ENCODE measurements at places on chromosomes 5 and 9.

GRCh38 chr5:10485142-10485795, 43.6 kb downstream of the ROPN1L start:
- DNase-seq, result peak; percentile 79

DNA sequence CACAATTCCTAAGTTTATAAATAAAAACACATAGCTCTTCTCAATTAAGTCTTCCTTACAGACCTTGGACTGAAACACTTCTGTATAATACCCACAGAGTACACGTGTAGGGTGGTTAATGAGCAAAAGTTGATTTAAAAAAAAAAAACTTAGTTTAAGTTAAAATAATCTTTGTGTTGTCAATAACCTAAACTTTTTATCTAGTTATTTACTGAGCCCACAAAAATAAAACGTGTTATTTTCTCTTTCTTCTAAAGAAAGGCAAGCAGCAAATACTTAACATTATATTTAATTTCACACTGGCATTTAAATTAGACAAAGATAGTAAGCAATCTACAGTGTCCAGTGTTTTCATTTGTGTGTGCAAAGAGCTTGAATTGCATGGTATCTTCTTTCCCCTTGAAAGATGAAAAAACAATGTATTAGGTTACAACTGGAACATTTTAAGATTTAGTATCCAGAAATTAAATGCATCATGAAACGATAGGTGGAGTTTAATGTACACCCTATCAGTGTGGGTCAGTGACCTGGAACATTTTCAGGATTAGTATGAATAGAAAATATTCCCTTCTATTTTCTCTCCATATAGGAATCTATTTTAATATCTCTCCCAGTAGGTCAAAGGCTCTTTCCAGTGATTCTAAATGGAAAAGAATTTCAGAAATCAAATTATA, 1014.8 kb downstream of the NR2F1-AS1 start:
- peak; percentile 31 for DNase-seq

GRCh38 chr5:132962429-132963021, 909 bp downstream of the AFF4 start:
- DNase-seq, result peak; percentile 79

GRCh38 chr5:39588179-39588578, 163.4 kb upstream of the DAB2 start:
- no peak for DNase-seq

DNA sequence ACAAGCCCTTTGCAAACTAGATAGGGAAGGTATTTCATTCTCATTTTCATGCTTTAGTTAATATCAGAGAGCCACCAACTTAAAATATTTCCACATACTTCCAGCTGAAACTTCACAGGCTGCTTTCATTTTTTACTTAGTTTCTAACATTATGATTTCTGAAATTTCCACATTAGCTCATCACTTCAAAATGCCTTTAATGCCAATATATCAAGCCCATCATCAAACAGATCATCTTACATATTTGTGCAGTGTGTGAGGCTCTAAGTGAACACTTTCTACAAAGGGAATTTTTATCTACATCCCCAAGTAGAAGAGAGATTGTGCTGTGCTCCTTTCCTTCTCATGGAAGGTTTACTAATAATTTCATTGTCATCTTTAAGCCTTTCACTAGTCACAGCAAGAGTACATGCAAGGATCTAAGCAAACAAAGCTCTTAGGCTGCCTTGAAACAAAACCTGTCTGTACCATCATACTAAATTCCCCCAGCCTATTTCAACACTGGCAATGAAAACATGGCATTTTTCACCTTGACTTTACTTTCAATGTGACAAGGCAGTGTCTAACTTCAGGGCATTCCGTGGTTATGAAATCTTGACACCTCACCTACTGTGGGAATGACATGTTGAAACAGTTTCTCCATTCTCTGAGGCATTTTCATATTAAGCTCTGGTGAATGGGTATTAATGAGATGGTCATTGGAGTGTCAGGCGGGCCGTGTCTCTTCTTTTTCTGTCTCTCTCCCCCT, 45.4 kb downstream of the PPP2R2B start:
- DNase-seq, result no peak

- DNase-seq, result peak; percentile 20
Observed at GRCh38 chr9:91693226-91693625, 256.8 kb downstream of the ROR2 start.

GRCh38 chr5:15646371-15646770, 146.4 kb downstream of the FBXL7 start:
- DNase-seq, result no peak

DNA sequence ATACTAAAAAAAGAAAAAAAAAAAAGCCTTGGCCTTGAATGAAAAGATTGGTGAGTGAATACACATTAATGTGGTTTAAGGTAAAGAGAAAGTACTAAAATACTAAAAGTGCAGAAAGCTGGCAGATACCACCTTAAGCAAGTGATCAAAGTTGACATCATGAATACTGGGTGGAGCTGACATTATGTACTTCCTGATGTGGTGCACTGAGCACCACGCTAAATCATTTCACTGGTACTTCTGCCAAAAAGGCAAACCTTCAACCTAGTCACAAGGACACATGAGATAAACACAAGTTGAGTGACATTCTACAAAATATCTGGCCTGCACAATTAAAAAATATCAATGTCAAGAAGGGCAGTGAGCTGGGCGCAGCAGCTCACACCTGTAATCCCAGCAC, 33.8 kb upstream of the PANK3 start:
- DNase-seq, result no peak

DNA sequence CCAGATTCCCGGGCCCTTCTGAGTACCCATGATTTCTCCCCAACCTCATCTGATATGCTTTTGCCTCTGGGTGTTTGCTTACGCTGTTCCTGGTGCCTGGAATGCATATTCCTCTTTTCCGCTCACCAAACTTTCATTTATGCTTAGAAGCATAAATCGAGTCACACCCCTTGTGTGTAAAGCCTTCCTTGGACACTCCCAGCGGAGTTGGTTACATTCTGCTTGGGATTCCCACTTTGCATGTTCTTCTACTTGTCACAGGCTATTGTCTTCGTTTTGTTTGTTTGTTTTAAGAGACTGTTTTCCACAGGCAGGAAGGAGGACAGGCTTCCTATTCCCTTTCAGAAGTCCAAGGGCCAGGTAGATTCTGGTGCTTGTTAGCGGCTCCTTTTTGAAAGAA, 76.5 kb downstream of the SEC61B start:
- DNase-seq, result no peak

DNA sequence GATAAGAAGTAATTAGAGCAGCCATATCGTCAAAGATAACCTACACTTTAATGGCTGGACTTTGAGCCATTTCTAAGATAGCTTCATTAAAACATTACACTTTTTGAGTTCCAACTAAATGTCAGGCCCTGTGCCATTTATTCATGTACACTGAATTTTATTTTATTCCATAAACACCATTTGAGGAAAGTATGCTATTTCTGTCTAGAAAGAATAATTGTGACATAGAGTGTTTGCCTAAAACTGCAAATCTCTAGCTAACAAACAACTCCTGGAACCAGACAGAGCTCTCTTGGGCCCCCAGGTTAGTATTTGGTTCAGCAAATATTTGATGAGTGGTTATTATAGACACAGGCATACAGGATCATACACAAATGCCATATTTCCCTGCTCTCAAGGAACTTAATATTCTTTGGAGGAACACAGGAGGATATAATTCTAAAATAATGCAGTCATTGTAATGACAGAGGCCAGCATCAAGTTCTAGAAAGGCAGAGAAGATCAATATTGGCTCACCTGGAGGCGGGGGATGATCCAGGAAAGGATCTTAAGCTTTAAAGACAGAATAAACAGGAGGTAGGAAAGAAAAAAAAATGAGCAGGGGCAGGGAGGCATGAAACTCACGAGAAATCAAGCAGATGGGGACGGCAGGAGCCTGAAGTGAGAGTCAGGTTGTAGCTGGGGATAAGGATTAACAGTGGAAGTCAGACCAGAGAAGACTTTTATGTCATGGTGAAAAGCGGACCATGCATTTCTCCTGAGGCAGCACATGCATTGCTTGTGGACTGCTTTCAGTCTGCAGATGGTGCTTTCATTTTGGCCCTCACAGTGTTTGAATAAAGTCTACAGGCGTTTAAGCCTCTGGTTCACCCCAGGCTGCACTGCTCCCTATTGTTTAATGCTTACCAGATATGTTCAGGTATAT, 127.7 kb downstream of the GCNT1 start:
- DNase-seq, result peak; percentile 94

DNA sequence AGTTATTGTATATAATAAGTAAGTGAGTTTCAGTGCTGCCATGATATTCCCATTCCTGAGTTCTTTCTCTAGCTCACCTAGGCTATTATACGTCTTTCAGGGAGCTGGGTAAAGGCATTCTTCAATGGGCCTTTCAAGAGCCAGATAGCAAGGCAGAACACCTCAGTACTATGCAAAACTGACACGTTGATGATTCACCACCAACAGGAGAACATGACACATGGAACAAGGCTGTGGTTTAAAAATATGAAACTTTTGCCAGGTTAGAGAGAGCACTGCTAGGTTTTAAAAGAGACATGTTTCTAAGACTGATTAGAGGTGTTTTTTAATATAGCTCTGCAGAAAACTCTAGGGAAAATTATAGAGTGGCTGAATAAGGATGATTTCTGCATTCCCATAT, 95.9 kb downstream of the UGCG start:
- no peak for DNase-seq

- no peak for DNase-seq
Observed at GRCh38 chr5:157519579-157520253, 55.9 kb downstream of the ADAM19 start.

GRCh38 chr5:37208883-37209797, 40.0 kb downstream of the CPLANE1 start:
- DNase-seq, result no peak

DNA sequence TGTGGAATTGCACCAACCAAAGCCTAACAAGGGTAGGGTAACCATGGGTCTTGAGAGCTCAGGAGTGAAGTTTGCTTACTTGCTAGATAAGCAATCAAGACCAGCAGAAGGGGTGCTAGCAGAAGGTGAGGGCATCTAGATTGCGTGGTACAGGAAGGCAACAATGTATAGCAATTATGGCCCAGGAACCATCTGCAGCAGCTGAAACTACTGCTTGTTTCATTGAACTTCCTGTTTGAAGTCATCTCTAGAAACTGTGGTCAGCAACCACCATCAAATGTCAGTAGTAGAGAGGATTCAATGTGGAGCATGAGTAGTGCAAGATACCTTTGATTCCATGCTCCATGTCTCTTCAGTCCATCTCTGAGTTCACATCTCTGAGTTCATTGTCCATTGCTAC, 462.1 kb upstream of the GRAMD2B start:
- no peak for DNase-seq

- DNase-seq, result no peak
Observed at GRCh38 chr9:112093870-112094216, 81.3 kb downstream of the SUSD1 start.

DNA sequence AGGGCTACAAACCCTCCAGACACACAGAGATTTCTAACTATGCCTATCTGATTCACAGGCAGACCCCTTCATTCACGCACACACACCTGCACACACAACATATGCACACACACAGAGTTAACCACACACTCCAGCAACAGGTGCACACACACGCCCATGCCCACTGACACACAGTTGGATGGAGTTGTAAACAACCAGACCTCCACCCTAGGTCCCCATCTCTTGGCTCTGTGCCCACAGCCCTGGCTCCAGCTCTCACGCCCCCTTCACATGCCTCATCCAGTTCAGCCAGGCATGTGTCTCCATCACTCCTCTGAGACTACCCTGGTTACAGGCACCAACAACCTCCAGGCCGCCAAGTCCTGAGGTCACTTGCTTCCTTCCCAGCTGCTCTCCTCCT, 61.1 kb downstream of the PSD2 start:
- peak; percentile 58 for DNase-seq

DNA sequence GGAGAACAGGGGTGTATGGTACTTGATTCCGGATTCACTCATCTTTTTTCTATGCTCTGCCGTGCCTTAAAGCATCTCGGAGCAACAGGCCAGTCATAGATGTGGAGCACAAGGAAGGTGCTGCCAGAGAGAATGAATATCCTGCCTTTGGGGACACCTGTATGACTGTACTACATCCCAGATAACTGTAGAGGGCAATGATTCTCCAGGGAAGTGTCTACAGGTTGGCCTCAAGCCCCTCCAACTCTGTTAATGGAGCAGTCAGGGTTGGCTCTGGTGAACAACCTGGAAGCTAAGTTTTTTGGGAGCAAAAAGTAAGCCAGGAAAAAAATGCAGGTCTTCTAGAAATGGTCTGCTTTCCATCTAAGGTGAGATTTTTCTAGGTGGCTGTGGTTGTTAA, 71.0 kb downstream of the NREP start:
- peak; percentile 82 for DNase-seq

DNA sequence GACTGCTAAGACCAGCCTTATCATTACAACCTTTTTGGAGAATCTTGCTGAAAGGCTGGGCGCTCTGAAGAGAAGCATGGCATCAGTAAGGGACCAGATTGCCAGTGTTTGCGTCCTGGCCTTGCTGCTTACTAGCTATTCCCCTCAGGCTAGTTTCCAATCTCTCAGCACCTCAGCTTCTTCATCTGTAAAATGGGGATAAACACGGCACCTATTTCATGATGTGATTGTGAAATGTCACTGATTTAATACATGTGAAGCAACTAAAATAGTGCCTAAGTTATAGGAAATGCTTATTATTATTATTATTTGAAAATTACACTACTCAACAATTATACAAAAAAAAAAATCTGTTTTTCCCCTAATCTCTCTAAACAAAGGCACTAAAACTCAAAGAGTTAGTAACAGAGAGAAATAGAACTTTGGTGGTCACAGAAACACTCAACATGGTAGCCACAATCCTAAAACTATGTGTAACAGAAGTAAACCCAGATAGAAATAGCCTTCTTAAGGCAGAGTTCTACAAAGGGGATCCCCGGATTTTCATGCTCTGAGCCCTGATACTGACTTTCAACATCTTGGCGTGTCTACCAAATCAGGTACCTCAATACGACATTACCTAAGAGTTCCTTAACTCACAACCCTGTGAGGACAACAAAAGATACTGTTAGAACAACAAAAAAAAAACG, 62.0 kb downstream of the ENC1 start:
- DNase-seq, result no peak

GRCh38 chr5:37234288-37234687, 14.9 kb downstream of the CPLANE1 start:
- no peak for DNase-seq

GRCh38 chr5:124056991-124057723, 545.2 kb downstream of the CSNK1G3 start:
- peak; percentile 99 for DNase-seq
